ENCODE measurements at places on chromosomes 13 and 19. TPM values are rescaled to one million over a fixed set of nuclear protein-coding genes. Genes with fewer than 3 reads are reported as not detected.

- H3K27me3 ChIP-seq: no peaks in the 10 kb centered on the region
- H3K4me1 ChIP-seq: no peaks in the 10 kb centered on the region
- no peak for DNase-seq
- no peak overlapping the region for H3K27ac ChIP-seq
- no peak overlapping the region for H3K4me3 ChIP-seq
Observed at GRCh38 chr13:68019901-68020300, 789.8 kb upstream of the PCDH9 start.

- no peak overlapping the region for H3K4me3 ChIP-seq
- no peaks in the 10 kb centered on the region for H3K27me3 ChIP-seq
- no peaks in the 10 kb centered on the region for H3K36me3 ChIP-seq
- no peak overlapping the region for H3K27ac ChIP-seq
- H3K4me1 ChIP-seq: no peaks in the 10 kb centered on the region
Observed at GRCh38 chr19:45960595-45961235, 12.9 kb downstream of the NOVA2 start.

GRCh38 chr19:52138278-52138982, 1.3 kb downstream of the ZNF616 start:
- H3K4me3 ChIP-seq: peak overlapping the region; percentile 74
- H3K27me3 ChIP-seq: no peaks in the 10 kb centered on the region
- DNase-seq: peak; percentile 78
- no peaks in the 10 kb centered on the region for H3K36me3 ChIP-seq
- no peaks in the 10 kb centered on the region for H3K4me1 ChIP-seq
- peak overlapping the region; percentile 10 for H3K27ac ChIP-seq

GRCh38 chr13:41006978-41007743, 12.0 kb downstream of the ELF1 start:
- no peak overlapping the region for H3K4me3 ChIP-seq
- no peak overlapping the region for H3K27ac ChIP-seq
- no peaks in the 10 kb centered on the region for H3K27me3 ChIP-seq
- no peaks in the 10 kb centered on the region for H3K4me1 ChIP-seq
- DNase-seq: no peak
- H3K36me3 ChIP-seq: no peaks in the 10 kb centered on the region

GRCh38 chr19:2552859-2553258, 76.9 kb downstream of the GADD45B start:
- H3K36me3 ChIP-seq: no peaks in the 10 kb centered on the region
- H3K4me3 ChIP-seq: no peak overlapping the region
- DNase-seq: peak; percentile 47
- no peak overlapping the region for H3K27ac ChIP-seq
- no peaks in the 10 kb centered on the region for H3K27me3 ChIP-seq

GRCh38 chr19:12995596-12996405, 526 bp downstream of the NFIX start:
- DNase-seq: peak; percentile 84
- H3K27ac ChIP-seq: peak overlapping the region; percentile 98
- peak overlapping the region; percentile 80 for H3K4me3 ChIP-seq
- no peaks in the 10 kb centered on the region for H3K36me3 ChIP-seq
- no peaks in the 10 kb centered on the region for H3K27me3 ChIP-seq

DNA sequence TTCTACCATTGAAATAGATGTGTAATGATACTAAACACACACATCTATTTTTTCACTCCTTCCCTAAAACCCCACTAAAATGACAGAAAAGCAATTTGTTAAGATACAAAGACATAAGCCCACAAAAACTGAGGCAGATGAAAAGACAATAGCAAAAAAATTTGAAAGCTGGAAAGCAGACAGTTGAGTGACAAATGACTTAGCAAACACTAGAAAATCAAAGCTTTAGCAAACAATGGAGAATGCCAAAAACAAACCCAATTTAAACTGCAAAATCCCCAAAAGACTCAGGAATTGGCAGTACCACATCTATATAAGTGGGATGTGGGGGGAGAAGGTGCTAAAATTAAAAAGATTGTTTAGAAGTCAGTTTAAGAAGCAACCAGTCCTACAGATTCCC, 9.5 kb downstream of the TSC22D1 start:
- DNase-seq: no peak
- H3K4me1 ChIP-seq: peaks cover 11% of the 10 kb centered on the region
- H3K4me3 ChIP-seq: no peak overlapping the region
- H3K27ac ChIP-seq: no peak overlapping the region

The TMEM150B gene
- total RNA-seq: 9.6 TPM

The ZNF226 gene
- 15.8 TPM for total RNA-seq

The GPC5 gene
- total RNA-seq: 1.5 TPM
